Daoy (cell line): ENCODE measurements at places on chromosomes 3 and 15.

- no peak for DNase-seq
These were observed 24.7 kb downstream of the CIP2A start for GRCh38 chr3:108564564-108564963.

GRCh38 chr3:30628901-30629590 is 22.6 kb downstream of the TGFBR2 start:
- DNase-seq, result peak; percentile 11

- DNase-seq, result no peak
These were observed 6.2 kb downstream of the PAK6 start for GRCh38 chr15:40244961-40245523.

DNA sequence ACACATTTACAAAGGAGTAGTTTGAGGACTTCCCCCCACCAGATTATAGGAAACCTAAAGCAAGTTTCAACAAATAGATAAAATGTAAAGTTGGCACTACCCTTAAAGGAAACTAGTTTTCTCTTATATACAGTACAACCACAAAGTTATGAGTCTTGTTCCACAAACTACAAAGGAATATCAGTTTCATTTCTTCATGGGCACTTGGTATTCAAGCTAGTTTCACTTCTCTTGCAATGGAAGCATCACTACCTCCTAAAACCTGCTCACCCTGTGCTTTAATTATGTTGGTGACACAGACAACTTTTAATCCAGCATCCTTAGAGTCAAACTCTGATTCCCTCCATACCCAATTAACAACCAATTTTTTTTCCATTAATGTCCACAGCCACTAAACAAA is 707.0 kb downstream of the ROBO2 start:
- DNase-seq, result no peak

- DNase-seq, result peak; percentile 64
These were observed 808 bp downstream of the BCL6 start for GRCh38 chr3:187744169-187745151.

DNA sequence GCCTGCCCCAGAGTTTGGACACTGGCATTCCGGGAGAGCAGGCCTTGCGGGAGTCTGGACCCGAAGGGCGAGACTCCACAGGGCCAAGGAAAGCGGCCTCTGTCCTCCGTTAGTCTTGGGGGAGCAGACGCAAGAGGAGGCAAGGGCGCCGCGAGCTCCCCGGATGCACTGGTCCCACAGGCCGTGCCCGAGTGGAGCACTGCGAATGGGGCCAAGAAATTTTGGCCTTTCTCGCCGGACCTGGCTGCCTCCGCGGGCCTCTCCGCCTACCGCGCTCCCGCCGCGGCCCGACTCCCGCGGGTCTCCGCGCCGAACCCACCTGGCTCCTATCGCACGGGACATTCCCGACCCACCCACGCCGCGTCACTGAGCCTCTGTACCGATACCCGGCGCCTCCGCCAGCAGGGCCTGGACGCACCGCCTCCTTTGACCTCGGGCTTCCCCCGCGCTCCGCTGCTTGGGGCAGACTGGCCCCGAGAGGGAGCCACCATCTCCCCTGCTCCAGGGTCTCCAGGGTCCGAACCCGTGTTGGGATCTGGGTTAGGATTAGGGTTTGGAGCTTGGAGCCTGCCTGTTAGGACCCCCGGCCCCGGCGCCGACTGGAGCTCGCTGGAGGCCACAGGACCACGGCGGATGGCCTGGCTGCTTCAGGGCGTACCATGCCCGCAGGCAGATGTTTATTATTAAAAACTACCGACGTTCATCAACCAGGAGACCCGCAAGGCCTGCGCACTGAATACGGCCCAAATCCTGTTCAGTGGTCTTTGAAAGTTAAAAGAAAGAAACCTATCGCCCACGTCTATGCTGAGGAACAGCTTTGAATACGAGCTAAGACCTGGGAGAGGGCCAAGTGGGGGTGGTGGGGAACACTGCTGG is 11.7 kb downstream of the SHOX2 start:
- DNase-seq, result no peak

DNA sequence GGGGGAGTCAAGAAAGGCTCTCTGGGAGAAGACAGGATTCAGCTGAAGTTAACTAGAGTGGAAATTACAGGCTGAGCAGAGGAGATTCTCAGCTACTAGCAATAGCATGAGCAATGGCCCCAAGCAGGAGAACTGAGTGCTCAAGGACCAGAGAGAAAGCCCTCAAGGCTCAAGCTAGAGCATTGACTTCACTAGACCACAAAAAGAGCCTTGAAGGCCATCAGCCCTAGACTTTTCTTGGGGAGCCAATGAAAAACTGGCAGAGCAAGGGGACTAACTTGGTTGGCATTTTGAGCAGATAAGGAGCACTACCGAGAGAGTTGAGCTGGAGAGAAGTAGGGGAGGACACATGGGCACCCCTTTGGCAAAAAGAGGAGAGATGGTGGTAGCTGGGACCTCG is 277.6 kb downstream of the FEZF2 start:
- DNase-seq, result no peak

DNA sequence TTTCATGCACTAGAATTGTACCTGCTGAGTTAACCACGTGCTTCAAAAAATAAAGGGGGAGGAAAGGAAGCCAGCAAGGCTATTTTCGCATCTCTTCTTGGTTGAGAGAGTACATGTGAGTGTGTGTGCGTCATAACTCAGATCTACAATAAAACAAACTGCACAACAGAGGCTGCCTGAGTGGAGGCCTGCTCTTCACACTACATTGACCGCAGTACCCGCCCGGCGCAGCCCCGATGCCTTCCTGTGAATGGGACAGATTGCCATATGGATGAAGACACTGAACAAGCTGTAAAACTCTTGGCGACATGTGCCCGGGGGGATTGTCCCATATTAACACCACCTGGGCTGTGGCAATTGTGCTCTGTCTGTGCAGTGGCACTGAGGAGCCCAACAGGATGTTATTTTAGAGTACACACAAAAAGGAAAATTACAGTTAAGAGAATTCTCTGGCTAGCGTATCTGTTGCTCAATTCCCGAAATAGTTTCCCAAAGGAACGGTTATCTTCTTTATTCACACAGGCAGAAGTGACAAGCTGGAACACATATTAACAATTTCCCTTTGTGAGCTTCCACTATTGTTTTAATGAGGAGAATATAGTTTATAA is 551.5 kb downstream of the FOXP1 start:
- DNase-seq, result no peak

- peak; percentile 32 for DNase-seq
These were observed 4.6 kb downstream of the TSC22D2 start for GRCh38 chr3:150412561-150413231.

DNA sequence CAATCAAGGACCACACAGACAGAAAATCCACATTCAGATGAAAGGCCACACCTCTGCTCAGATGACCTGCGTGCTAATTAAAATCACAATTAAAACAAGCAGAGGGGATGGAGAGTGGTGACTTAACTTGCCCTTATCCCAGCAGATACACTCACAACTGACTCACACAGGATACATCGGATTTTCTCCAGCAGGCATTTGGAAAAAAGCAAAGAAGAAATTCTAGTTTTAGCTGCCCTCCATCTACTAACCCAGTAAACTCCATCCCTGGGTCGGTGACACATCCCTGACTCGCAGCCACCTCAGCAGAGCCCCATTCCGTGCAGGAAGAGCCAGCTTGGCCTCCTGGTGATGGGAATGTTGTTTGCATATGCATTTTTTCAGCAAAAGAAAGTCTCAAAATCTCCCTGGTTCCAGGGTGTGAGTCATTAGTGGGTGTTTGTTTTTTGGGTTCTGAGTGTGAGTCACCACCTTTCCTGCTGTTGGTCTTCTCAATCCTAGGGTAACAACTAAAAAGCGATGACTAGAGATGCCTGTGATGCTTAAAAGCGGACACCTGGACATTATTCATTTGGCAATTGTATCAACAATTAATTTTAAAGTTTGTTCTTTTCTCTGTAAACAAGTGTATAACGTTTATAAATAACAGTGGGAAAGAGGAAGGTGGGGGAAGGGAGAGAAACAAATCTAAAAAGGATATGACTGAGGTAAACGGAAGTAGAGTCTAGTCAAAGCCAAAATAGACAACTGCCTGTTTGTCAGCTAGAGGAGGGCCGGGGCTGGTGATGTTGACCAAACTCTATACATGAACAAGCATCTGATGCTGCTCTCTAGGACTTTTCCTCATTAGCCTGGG is 49.8 kb upstream of the SLC4A7 start:
- peak; percentile 97 for DNase-seq

DNA sequence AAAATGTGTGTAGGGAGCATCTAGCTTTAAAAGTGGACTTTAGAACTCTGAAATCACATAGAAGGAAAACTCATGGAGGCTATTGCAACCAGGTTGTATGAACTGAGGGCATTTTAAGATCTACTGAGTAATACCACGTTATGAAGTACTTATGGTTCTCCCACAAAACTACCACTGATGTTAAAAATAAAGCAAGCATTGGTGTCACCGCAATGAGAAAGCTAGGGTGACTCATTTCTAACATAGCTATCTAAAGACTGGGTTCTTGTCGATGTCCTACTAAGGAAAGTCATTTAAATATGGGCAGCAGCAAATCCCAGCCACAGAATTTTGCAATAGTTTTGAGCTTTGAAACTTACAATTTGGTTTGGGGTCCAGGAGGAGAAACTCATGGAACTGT is 584.8 kb downstream of the DIPK2A start:
- DNase-seq, result no peak

- DNase-seq, result peak; percentile 44
These were observed 13.5 kb upstream of the SEC13 start for GRCh38 chr3:10334459-10334858.

GRCh38 chr3:112372396-112372795 is 39.4 kb downstream of the CD200 start:
- no peak for DNase-seq

GRCh38 chr15:71136793-71137518 is 21.7 kb downstream of the THSD4 start:
- peak; percentile 55 for DNase-seq

GRCh38 chr3:42668793-42669217 is 15.3 kb downstream of the ZBTB47 start:
- no peak for DNase-seq

- DNase-seq, result no peak
These were observed 35.0 kb downstream of the RPL39L start for GRCh38 chr3:187104342-187104741.

GRCh38 chr3:172061724-172062184 is 22.4 kb downstream of the FNDC3B start:
- DNase-seq, result no peak

GRCh38 chr15:76994971-76995945 is at the start of gene PSTPIP1:
Gene PSTPIP1, plus strand, starts transcription at chr15:76995126. Its CDS starts 448 bp downstream, at chr15:76995574.
- DNase-seq, result no peak

DNA sequence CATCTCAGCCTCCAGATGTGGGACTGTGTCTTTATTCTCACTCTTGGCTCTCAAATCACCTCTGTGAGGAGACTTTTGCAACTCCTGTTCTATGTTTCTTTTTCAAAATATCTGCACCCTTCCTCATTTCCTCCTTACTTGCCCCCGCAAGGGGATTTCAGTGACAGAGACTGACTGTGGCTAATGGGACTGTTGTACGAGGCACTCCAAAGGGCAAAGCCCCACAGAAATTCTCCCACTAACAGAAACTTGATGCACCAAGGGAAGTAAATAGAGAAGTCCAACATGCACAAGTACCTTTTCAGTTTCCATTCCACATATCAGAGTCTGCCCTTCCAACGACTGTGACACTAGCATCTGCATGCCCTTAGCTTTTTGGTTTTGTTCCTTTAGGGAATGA is 69.7 kb downstream of the LRRK1 start:
- no peak for DNase-seq

- DNase-seq, result no peak
These were observed 8.9 kb upstream of the RPS27L start for GRCh38 chr15:63166219-63166618.

DNA sequence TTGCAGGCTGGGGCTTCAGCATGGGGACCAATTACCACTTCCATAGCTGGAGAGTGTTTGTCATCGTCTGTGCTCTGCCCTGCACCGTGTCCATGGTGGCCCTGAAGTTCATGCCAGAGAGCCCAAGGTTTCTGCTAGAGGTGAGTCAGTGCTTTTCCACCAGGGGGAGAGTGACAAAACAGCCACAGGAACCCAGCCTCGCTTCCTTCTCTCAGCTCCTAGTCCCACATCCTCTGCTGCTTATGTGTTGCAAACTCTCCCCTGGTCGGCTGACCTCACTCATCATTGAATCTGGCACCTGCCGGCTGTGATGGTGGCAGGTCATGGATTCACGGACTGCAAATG is 158.3 kb downstream of the SV2B start:
- DNase-seq, result peak; percentile 57

DNA sequence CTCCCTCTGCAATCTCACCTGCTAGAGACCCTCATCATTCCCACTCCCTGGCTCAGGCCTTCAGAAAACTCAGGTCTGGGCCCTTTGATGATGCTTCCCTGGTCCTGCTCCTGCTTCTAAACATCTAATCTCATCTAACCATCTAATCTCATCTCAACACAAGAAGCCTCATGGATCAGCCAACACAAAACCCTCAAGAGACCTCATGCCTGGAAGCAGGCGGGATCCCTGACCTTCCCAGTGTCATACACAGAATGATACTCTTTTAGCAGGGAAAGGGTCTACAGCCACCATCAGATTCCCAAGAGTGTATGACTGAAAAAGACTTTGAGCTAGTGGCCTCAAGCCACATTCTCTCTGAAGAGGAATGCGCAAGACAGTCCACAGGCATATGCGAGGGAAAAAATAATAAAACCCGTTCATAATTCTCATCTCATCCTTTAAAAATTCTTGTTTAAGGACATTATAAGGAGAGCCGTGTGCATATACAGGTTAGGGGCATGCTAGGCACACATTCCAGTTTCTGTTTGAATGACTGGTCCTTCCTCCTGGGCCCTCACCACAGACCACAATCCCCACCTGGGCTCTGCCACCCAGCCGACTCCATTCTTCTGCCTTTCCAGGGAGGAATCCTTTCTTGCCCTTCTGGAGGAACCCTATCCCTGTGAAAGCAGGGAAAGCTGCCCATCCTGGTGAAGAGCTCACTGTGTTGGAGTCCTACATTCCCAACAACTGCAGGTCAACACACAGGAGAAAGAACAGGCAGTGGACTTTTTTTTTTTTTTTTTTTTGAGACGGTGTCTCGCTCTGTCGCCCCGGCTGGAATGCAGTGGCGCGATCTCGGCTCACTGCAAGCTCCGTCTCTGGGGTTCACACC is 2.2 kb downstream of the ZXDC start:
- DNase-seq, result no peak

- DNase-seq, result peak; percentile 16
These were observed 226.8 kb downstream of the PLCL2 start for GRCh38 chr3:17111586-17111985.

GRCh38 chr15:43253431-43254403 is 13.0 kb downstream of the TGM5 start:
- peak; percentile 90 for DNase-seq

GRCh38 chr3:48543271-48543866 is 13.2 kb downstream of the PFKFB4 start:
- no peak for DNase-seq

GRCh38 chr3:114794894-114795630 is 352.0 kb downstream of the ZBTB20 start:
- DNase-seq, result no peak

GRCh38 chr3:18366258-18366657 is 58.9 kb downstream of the SATB1 start:
- DNase-seq, result no peak

- no peak for DNase-seq
These were observed 22.6 kb downstream of the RYK start for GRCh38 chr3:134228035-134228434.
